Hepatocyte (in vitro differentiated cells): ENCODE measurements at places on chromosomes 16 and 17.

DNA sequence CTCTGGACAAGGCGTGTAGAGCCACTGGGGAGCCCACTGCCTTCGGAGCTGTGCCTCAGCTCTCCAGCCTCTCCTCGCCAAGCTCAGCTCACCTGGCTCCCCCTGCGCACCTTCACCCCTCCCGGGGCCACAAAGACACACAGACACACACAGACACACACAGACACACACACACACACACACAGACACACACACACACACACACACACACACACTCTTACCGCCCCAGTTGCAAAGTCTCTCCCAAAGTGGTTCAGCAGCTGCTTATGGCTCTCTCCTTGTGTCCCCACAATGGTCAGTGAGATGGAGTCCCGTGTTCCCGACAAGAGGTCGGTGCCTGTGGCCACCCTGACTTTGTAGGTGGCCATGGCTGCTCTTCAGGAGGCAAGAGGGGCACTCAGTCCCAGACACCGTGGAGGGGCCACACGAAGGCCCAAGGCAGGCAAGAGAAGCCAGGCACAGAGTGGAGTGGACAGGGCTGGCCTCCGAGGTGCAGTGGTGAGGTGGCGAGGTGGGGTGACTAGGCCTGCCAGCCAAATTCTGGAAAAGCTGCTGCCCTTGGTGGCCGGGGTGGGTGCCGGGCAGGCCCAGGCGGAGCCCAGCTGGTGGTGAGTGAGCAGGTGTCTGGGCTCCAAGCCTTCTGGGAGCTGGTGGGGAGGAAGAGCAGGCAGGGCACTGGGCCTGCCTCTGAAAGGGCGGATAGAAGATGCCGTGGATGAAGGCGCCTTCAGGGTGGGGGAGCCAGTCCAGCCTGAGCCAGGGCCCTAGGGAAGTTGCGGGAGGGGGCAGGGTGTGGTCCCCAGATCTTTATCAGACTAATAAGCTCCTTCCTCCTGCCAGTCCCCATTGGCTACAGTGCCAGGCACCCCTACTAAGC is at the start of gene ALOX12B:
Gene ALOX12B (minus strand): TSS at position 642 of the 877 bp plus-strand sequence. CDS start 274 bp downstream, at position 368.
- DNase-seq: no peak

GRCh38 chr17:82344175-82344907 is 10.8 kb upstream of the SECTM1 start:
- no peak for DNase-seq

DNA sequence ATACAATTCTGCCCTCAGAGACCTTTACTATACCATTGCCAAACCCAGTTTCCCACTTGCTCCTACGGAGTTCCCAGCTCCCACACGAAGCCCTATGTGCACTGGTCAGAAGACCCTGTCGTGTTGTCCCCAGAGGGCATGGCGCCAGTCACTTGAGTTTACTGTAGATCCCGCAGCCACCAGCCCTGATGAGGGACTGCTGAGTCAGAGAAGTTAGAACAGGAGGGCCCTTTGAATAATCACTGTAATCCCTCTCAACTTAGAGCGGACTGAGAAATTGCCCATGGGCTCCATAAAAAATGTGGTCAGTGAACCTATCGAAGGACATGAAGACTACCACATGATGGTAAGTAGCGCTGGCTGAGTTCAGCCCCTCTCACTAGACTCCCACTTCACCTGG is 9.2 kb downstream of the UBFD1 start:
- DNase-seq: no peak

- DNase-seq: no peak
Measured at GRCh38 chr16:80964351-80964750, 42.3 kb downstream of the CMC2 start.

GRCh38 chr17:64045176-64045575 is 24.7 kb upstream of the ICAM2 start:
- DNase-seq: no peak

DNA sequence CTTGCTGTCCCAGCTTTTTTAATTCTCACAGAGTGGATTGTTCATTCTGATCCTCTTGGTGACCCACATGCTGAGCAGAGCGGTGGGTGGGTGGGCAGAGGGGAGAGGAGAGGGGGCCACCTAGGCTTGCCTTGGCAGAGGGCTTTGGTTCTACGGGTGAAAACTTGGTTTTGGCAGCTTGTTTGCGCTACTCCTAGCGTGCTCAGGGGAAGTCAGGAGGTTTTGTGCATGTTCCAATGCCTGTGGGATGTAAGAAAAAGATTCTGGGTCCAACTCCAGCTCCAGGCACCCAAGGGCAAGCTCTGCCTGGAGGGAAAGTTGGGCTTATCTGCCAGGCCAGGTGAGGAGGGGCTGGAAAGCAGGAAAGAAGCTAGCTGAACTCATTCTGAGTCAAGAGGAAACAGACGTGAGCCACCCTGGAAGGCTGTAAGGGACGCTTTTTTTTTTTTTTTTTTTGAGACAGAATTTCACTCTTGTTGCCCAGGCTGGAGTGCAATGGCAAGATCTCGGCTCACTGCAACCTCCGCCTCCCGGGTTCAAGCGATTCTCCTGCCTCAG is 169.1 kb downstream of the WSCD1 start:
- no peak for DNase-seq

DNA sequence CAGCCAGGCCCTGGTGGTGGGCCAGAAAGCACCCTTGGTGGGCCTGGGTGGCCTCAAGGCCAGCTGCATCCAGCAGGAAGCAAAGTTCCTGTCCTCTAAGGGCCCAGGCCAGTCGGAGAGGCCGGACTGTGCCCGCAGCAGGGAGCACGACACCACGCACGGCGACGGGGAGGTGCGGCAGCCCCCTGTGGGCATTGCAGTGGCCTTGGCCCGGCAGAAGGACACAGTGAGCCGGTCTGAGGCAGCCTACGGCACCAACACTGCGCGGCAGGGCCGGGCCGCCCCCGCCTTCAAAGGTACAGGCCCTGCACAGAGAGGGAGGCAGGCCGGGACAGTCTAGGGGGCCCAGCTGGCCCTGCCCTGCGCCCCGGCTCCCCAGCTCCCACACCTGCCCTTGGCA is 48.0 kb downstream of the BAHCC1 start:
- no peak for DNase-seq

- DNase-seq: no peak
Measured at GRCh38 chr17:5759501-5759925, 175.2 kb upstream of the NLRP1 start.

GRCh38 chr16:75572864-75573542 is 6.8 kb downstream of the GABARAPL2 start:
- DNase-seq: no peak

DNA sequence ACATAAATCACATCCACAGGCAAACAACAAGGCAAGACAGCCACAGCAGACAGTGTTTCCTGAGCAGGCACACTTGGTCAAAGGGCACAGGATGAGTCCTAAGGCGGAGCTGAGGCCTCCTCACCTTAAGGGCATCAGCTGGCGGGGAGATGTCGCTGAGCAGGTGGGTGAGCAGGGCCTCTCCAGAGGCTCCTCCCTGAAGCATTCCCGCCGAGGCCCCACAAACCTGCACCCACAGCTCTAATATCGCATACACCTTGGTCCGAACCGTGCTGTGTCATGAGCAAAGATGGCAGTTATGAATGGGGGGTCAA is 29.3 kb downstream of the PELP1 start:
- DNase-seq: no peak

GRCh38 chr17:66953630-66954020 is 10.9 kb upstream of the CACNG4 start:
- no peak for DNase-seq

DNA sequence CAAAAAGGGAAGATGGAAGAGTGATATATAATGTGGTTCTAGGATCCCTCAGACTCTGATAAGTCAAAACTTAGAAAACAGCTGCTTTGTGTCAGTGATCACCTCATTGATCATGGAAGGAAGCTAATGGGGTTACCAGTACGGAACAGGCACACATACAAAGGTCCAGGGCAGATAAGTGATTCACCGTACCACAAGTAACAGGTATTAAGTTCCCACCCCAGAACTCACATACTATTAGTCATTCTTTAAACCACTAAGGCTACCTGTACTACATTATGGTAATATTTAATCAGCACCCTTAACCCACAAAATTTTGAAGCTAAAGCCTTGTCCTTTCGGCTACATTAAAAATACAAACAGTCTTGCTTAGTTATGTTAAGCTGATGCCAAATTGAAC is 17.4 kb downstream of the RNF43 start:
- DNase-seq: no peak

GRCh38 chr17:28750178-28751047 is 6.6 kb downstream of the TRAF4 start:
- DNase-seq: peak; percentile 96

- DNase-seq: no peak
Measured at GRCh38 chr17:81396278-81396721, 1.0 kb downstream of the BAHCC1 start.

GRCh38 chr17:28950017-28950751 is 1.1 kb downstream of the PHF12 start:
- DNase-seq: peak; percentile 58

- DNase-seq: no peak
Measured at GRCh38 chr17:27362909-27363308, 69.0 kb downstream of the WSB1 start.

GRCh38 chr17:29936724-29937123 is 4.7 kb upstream of the EFCAB5 start:
- no peak for DNase-seq

DNA sequence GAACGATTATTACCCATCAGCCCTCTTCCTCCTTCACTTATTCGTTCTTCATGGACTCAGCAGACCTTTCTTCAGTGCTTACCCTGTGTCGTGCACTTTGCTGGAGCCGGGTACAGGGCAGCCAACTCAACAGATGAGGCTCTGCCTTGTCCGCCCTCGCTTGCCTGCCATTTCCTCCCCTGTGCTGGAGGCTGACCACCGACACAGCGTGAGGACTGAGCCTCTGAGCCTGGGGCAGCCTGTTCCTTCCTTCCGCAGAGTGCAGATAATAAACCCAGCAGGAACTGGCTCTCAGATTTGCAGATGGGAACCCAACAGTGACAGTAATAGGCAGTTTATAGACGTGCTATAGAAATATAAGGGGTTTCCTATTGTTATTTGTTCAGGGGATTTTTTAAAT is 7.0 kb upstream of the SLC39A11 start:
- no peak for DNase-seq

GRCh38 chr17:17843096-17843495 is 6.3 kb upstream of the SREBF1 start:
- DNase-seq: no peak

DNA sequence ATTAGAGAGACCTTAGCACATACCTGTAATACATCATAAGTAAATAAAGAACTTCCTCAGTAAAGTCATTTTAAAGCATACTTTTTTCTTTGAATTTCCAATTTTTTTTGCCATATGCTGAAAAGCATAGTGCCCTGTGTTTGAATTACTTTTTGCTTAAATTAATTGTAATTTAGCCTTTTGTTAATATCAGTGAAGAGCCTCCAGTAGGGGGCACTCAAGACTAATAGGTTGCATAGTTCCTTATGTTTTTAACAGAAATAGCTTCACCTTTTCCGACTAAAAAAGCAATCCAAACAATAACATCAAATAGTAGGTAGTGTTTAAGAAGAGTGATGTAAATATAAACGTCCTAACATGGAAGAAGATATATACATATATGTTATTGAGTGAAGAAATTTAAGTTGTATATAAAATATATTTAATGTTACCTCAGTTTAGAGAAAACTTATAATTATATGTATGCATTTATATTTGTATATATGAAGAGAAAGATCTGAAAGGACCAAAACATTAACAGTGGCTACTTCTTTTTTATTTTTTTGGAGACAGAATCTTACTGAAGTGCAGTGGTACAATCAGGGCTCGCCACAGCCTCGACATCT is 18.6 kb downstream of the RAD51C start:
- DNase-seq: peak; percentile 85

DNA sequence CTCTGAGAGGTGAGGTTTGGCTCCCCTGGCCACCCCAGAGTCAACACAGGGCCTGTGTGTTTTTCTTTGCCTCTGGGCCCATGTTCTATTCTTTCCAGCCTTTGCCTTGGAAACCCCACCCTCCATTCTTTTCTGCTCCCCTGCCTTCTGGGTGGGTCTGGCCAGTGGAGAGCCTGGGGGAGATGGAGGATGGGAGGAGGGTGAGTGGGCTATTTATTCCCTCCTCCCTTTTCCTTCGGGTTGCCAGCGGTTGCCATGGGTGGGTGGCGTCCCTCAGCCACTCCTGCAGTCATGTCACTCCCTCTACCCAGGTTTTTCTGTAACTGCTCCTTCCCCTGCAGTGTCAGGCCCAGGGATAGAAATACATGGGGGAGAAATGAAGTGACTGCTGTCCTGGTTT is 15.5 kb downstream of the CMIP start:
- no peak for DNase-seq

- no peak for DNase-seq
Measured at GRCh38 chr17:70006159-70006558, 68.9 kb upstream of the KCNJ16 start.

GRCh38 chr17:82527898-82528297 is 8.4 kb downstream of the FOXK2 start:
- no peak for DNase-seq

DNA sequence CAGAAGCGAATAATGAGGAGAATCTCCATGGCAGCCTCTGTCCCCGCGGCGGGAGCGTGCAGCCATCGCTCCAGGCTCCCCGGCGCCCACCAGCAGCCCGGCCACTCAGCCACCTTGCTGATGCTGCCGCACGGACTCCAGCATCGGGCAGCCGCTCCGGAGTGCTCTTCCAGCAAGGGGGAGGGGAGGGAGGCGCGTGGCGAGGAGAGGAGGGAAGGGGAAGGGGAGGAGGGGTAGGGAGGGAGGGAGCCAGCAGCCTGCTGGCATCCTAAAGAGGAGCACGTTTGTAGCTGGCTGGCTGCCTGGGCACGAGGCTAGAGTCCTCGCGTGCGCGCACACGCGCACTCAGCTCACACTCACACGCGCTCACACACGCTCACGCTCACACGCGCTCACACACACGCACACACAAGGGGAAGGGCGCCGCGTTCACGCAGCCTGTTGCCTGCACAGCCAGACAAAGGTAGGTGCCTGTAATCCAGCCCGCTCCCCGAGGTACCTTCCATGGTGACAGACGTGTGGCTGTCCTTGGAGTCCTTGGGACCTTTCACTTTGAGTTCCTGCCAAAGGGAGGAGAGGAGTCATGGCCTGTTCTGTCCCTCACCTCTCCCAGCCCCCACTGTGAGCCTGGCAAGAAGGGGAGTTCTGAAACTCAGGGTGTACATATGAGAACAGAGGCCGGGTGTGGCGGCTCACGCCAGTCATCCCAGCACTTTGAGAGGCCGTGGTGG is 82.1 kb downstream of the TIMM22 start:
- DNase-seq: no peak

- no peak for DNase-seq
Measured at GRCh38 chr17:28370744-28371103, 617 bp upstream of the VTN start.

- peak; percentile 55 for DNase-seq
Measured at GRCh38 chr16:88886845-88887521, 20.5 kb upstream of the PABPN1L start.

- peak; percentile 64 for DNase-seq
Measured at GRCh38 chr16:75121949-75122568, 5.5 kb upstream of the LDHD start.

GRCh38 chr17:63571632-63572310 is 21.5 kb downstream of the DCAF7 start:
- no peak for DNase-seq

DNA sequence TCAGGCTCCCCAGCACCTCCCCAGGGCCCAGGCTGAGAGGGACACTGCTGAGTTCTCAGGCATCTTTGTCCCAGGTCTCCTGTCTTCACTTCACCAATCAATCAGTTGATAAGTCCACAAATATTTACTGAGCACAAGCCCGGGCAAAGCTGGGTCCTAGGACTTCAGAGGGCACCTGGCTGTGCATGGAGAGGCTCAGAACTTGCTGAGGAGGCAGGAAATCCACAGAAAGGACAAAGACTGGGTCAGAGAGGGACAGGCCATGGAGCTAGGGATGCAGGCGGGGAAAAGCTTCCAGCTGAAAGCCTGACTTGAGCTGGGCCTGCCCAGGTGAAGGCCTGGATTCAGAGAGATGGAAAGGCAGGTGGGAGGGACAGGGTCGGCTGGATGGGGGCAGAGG is 33.2 kb upstream of the C1QL1 start:
- no peak for DNase-seq
